ENCODE measurements at places on chromosomes 2 and 18. TPM values are rescaled to one million over a fixed set of nuclear protein-coding genes. Genes with fewer than 3 reads are reported as not detected.

- no peak overlapping the region for H3K27ac ChIP-seq
- H3K36me3 ChIP-seq = no peaks in the 10 kb centered on the region
- DNase-seq = no peak
- no peaks in the 10 kb centered on the region for H3K27me3 ChIP-seq
Observed at GRCh38 chr2:198113316-198113715, 308.9 kb downstream of the PLCL1 start.

GRCh38 chr2:82893190-82893589 is 1565.9 kb downstream of the SUCLG1 start:
- no peak overlapping the region for H3K4me3 ChIP-seq
- H3K27me3 ChIP-seq = no peaks in the 10 kb centered on the region
- no peaks in the 10 kb centered on the region for H3K36me3 ChIP-seq
- H3K4me1 ChIP-seq = no peaks in the 10 kb centered on the region

DNA sequence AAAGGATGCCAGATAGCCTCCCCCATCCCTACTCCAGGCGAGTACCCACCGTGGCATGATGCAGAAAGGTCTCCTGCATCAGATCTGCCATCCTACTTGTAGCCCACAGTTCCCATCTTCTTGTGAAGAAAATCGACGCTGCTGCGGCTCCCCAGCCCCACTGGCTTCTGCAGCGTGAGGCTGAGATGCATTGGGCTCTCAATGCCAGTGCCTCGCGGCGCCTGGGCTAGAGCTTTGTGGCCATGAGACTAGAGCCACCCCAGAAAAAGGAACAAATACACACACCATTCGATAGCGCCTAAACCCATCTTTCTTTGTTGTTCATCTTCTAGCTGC is 2.8 kb downstream of the NOL4 start:
- no peak overlapping the region for H3K27ac ChIP-seq
- no peaks in the 10 kb centered on the region for H3K36me3 ChIP-seq
- no peak for DNase-seq
- H3K4me3 ChIP-seq = no peak overlapping the region

DNA sequence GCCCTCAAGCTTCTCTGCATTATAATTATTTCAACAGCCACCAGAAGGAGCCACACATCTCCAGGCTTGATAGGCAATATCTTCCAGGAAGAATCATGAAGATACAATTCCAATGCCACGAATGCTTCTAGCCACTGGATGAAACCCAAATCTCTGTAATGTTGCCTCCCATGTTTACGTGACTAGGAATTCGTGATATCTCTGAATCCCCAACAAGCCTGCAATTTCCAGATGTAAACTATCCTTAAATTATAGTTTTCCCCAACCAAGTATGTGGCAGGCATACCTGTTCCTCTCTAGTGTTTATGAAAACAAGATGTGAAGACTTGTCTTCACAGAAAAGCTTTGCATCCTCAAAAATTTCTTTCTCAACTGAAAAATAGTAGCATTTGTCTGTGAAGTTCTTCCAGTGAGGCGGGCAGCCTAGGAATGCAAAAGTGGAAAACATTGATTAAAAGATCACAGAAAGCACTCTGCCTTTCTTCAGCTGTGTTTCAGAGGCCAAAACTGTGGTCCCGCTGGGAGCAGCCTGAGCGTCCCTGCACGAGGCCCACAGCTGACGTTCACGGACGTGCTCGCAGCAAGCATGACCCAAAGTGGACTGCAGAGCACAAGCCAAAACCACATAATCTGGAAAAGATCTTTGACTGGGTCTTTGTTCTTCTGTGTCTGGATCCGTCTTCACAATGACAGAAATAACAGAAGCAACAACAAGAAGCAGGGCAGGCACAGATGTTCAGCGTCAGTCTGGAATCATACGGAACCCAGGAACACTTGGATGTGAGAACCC is 65.1 kb upstream of the THOC1 start:
- no peak overlapping the region for H3K27ac ChIP-seq
- H3K36me3 ChIP-seq = no peaks in the 10 kb centered on the region
- no peaks in the 10 kb centered on the region for H3K27me3 ChIP-seq
- no peak for DNase-seq
- no peak overlapping the region for H3K4me3 ChIP-seq

DNA sequence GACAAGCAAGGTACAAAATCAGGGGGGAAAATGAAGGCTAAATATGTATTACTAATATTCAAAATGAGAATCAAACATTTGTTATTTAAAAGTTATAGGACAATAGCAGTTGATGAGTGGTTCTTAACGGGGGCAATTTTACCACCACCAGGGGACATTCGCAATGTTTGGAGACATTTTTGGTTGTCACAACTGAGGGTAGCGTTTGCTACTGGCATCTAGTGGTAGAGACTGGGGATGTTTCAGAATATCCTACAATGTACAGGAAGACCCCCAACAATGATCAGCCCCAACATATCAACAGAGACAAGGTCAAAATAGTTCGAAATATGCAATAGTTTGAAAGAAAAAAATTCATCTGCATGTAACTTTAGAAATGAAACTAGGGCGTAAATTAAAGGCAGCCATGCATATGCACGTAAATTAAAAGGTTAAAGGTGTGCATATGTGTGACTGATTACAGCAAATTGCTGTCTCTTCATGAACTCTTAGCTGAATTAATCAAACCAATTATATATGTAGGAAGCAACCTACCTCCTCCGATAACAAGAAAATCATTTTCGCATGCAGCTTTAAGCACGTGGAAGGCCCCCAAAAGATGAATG is 61.2 kb upstream of the CUL3 start:
- no peak for DNase-seq
- H3K27me3 ChIP-seq = no peaks in the 10 kb centered on the region
- H3K4me3 ChIP-seq = no peak overlapping the region

Gene CYP27C1
- not detected for total RNA-seq

DNA sequence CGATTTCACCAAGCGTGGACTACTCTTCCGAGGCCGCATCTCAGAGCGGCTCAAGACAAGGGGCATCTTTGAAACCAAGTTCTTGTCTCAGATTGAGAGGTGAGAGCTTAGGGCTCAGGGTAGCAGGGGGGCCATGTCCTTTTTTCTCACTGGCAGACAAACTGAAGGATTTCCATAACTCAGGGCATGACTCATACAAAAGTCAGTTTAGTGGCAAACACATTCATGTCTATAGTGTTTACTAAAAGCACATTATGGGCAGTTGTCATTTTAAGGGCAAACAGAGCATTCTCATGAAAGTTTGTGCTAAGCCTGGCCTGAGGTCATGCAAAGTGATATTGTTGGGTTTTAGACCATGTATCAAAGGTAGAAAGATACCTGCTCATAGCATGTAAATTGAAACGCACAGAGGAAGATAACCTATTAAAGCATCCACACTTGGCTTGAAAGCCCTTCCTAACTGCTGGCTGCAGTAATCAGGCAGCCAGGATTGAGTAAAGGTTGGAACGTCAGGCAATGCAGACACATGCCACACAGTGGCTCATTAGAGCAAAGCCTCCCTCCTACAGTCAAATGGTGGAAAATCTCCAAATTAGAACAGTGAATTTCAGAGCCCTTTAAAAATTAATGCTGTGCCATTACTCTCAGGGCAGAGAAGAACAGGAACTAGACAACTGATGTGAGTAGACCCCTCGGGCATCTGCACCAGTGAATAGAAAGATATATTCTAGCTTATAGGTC is 54.2 kb downstream of the HK2 start:
- no peaks in the 10 kb centered on the region for H3K27me3 ChIP-seq
- DNase-seq = no peak
- H3K27ac ChIP-seq = no peak overlapping the region

DNA sequence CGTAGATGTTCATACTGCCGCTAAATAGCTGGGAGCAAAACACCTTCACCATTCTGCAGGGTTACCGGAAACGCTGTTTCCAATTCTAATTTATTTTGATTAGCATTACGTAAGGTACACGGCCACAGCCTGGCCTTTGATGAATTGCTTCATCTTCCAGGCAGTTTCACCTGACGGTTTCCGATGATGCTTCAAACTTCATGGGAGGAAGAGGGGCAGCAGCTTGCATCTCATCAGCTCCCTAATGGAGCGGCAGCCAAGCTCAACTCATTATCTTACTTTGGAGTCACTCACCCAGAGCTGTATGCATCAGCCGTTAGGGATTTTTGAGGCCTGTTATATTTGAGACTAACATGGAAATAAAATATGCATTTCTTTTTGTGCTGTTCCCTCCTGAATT is 54.8 kb downstream of the TMEM18 start:
- H3K27ac ChIP-seq = no peak overlapping the region
- no peaks in the 10 kb centered on the region for H3K36me3 ChIP-seq

- H3K27me3 ChIP-seq = no peaks in the 10 kb centered on the region
- no peak overlapping the region for H3K27ac ChIP-seq
- H3K4me1 ChIP-seq = no peaks in the 10 kb centered on the region
Observed at GRCh38 chr18:5144629-5145028, 52.4 kb downstream of the AKAIN1 start.

GRCh38 chr2:215010390-215010789 is 128.0 kb downstream of the ABCA12 start:
- H3K36me3 ChIP-seq = no peaks in the 10 kb centered on the region
- no peaks in the 10 kb centered on the region for H3K27me3 ChIP-seq
- no peak overlapping the region for H3K27ac ChIP-seq

GRCh38 chr2:119160361-119160990 is 1.9 kb upstream of the C1QL2 start:
- H3K27ac ChIP-seq = no peak overlapping the region
- H3K4me3 ChIP-seq = no peak overlapping the region
- peaks cover 38% of the 10 kb centered on the region for H3K27me3 ChIP-seq
- no peaks in the 10 kb centered on the region for H3K36me3 ChIP-seq
- DNase-seq = no peak
- H3K4me1 ChIP-seq = no peaks in the 10 kb centered on the region

DNA sequence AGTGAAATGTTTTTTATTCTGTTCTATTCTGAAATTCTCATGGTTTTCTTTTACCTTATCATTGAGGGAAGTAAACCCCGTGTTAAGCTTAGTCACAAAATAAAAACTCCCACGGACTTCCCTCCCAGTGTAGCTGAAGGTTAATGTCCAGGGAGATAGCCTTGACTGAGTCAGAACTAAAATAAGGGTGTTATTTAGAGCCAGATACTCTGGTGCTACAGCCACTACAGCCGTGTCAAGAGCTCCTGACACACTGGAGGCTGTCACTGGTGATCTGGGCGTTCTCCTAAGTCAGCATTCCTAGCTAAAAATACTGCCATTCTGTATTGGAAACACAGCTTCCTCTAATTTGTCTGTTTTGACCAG is 82.0 kb upstream of the RANBP2 start:
- peak; percentile 83 for DNase-seq
- H3K4me1 ChIP-seq = peaks cover 33% of the 10 kb centered on the region
- H3K27me3 ChIP-seq = no peaks in the 10 kb centered on the region
- H3K36me3 ChIP-seq = no peaks in the 10 kb centered on the region

Gene ANKRD30B
- 0.07 TPM for total RNA-seq

DNA sequence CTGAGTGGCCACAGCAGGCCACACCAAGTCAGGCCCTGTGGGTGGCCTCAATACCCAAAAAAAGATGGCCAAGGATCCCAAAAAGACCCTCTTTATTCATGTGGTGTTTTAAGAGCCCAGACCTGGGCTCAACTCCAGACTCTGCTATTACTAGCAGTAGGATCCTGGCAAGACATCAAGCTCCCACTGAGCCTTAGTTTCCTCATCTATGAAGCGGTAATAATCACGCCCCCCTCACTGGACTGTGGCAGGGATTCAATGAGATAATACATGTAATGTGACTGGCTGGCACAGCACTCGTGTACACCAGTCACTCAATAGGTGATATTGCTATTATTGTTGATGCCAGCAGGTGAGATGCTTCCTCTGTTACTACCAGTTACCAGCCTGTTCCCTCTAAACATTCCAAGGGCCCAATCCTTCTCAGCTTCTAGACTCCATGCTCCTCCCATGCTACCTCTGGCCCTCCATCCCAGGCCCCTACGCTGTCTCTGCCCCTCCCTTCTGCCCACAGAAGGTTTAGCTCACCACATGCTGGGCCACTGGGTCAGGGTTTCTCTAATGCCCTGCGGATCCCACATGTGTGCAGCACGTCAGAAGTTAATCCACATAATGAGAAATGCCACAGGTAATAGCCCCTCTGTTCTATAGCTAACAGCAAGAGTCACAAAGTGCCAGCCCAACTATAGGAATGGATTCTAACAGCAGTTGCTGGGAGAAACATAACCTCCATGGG is 51.2 kb downstream of the SLC4A5 start:
- no peak overlapping the region for H3K4me3 ChIP-seq
- no peak overlapping the region for H3K27ac ChIP-seq
- no peak for DNase-seq
- H3K4me1 ChIP-seq = no peaks in the 10 kb centered on the region
- H3K36me3 ChIP-seq = no peaks in the 10 kb centered on the region

DNA sequence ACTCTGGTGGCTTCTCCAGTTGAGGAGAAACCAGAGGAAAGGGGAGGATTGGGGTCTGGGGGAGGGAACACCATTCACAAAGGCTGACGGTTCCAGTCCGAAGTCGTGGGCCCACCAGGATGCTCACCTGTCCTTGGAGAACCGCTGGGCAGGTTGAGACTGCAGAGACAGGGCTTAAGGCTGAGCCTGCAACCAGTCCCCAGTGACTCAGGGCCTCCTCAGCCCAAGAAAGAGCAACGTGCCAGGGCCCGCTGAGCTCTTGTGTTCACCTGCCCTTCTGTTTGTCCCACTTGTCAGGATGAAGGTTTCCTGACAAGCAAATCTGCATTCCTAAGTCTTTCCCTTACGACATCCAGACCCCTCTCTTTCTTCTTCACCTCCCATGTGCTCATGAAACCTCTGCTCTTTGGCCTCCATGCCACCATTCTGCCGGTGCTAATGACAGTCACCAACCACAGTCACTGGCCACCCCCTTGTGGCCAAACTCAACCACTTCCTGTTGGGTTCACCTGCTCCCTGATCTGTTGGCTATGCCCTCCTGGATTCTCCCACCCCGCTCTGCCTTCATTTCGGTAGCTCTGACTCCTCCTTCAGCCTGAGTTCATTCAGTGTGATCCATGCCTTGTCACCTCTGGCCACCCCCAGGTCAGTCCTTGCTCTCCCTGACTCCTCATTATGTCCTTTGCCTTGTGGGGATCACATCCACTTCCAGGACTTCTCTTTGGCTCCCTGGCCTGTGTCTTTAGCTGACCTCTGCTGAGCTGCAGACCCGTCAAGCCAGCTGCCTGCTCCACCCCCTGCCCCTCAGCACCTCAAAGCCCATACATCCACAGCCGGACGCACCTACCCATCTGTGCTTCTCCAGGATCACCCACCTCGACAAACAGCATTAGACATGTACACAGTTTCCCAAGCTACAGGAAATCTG is 17.6 kb downstream of the EMX1 start:
- peak; percentile 36 for DNase-seq
- no peaks in the 10 kb centered on the region for H3K4me1 ChIP-seq

- H3K4me1 ChIP-seq = no peaks in the 10 kb centered on the region
- H3K4me3 ChIP-seq = no peak overlapping the region
- no peaks in the 10 kb centered on the region for H3K27me3 ChIP-seq
- H3K36me3 ChIP-seq = no peaks in the 10 kb centered on the region
Observed at GRCh38 chr18:45821711-45822110, 3.8 kb upstream of the SIGLEC15 start.

Gene IMMT
- total RNA-seq = 110 TPM

Gene REG3A
- total RNA-seq = 0.88 TPM

DNA sequence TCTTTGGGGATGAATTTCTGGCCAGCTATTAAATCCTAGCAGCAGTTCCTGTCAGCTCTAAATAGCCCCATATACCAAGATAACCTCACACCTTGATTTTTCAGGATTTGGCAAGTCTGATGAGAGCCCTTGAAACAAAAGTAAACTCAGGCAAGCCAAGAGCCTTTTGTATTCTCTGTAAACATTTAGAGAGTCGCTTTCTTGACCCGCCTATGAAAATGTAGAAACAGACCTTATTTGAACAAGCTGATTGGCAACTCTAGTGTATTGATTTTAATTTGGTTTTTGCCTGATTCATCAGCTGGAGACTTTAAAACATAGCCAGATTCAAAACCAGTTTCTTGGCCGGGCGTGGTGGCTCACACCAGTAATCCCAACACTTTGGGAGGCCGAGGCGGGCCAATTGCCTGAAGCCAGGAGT is 43.4 kb downstream of the CABLES1 start:
- no peak for DNase-seq
- H3K4me3 ChIP-seq = no peak overlapping the region
- H3K4me1 ChIP-seq = no peaks in the 10 kb centered on the region
- no peak overlapping the region for H3K27ac ChIP-seq
